Retina (tissue), 1 donor: ENCODE measurements at places on chromosomes 7 and 10.

GRCh38 chr10:124196659-124197058, 103.3 kb upstream of the CHST15 start:
- DNase-seq, result no peak

DNA sequence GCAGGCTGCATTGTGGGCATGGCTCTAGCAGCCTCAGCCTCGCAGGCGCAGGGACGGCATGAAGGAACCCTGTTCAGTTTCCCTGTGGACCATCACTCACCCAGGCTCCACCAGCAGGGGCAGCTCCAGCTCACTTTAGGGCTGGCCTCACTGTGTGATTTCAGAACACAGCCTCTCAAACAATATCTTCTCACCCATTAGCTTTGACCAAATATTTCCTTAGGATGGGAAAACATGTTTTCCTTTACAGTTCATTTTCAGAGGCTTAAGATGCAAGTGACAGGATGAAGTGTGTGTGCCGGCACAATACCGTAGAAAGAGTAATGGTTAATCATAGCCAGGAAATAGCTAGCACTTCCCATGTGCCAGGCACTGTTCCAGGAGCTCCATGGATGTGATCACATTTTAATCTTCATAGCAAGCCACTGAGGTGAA, 58.2 kb downstream of the LANCL2 start:
- DNase-seq, result no peak

GRCh38 chr7:64666663-64667050, 724 bp downstream of the ZNF107 start:
- no peak for DNase-seq

- DNase-seq, result no peak
Measured at GRCh38 chr7:7746458-7746857, 28.1 kb upstream of the RPA3 start.

DNA sequence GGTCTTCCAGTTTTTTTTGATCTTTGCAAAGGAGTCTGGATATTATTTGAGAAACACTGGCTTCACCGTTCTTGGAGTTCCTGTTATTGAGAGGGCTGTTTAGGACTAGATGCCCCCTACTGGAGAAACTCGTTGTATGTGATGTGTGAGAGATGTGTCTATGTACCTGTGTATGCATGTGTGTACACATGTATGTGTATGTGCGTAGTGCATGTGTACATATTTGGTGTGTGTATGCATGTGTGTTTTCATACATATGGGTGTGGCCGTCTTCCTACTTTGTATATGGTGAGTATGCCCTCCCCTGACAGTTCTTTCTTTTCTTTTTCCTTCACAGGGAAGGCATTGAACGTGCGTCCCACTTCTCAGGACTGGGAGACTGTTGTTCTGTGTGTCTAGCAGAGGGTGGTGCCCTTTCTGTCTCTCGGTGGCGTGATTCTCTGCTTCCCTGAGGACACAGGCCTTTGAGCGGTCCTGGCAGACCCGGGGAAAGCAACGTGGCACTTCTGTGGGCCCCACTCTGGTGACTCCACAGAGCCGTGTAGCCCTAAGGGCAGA, 3.0 kb upstream of the CALHM3 start:
- DNase-seq, result peak; percentile 39

DNA sequence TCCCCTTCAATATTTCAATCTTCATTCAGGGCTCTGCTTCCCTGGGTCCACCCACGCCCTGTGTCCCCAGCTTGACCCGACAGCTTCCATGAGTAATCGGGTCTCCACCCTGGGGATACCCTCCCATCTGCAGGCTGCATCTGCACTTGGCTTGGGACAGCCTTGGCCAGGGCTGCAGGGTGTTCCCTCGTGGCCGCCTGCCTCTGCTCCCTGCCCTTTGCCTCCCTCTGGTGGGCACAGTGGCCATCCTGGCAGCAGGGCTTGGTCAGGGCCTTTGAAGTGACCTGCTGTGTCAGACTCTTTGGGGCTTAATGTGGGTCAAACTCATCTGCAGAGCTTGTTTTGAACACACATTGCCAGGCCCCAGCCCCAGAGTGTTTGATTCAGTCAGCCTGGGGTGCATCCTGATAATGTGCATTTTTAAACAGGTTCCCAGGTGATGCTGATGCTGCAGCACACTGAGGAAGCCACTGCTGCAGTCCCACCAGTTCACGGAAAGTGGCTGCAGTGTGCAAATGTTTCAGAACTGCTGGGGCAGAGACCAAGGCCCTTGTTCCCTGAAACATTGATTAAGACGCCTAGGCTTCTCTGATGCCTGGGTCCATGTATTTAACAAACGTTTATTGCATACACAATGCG, 80.7 kb upstream of the SEC61G start:
- DNase-seq, result peak; percentile 53

GRCh38 chr10:20623546-20623945, 273.6 kb downstream of the NEBL start:
- no peak for DNase-seq

- DNase-seq, result no peak
Measured at GRCh38 chr10:99859585-99859984, 77.1 kb downstream of the ABCC2 start.
